ENCODE measurements at places on chromosomes 2 and 18.

DNA sequence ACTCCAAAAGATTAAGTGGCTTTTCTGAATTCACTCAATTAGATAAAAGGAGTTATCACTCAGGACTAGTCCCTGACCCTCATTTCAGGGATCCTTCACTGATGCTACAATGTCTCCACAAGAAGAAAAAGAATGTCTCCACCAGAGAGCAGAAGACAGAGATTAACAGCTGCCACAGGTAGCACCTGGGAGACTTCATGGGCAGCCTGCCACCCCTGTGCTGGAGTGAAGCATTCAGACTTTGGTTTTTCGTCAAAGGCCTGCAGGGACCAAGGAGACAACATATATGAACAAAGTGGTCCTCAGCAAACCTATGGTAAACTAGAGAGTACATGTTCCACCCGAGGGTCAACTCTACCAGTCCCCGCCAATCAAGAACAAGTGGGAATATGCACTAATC is 197.0 kb upstream of the ACVR2A start:
- no peak for DNase-seq

GRCh38 chr2:163493359-163494298 is 242.2 kb downstream of the FIGN start:
- DNase-seq = no peak

DNA sequence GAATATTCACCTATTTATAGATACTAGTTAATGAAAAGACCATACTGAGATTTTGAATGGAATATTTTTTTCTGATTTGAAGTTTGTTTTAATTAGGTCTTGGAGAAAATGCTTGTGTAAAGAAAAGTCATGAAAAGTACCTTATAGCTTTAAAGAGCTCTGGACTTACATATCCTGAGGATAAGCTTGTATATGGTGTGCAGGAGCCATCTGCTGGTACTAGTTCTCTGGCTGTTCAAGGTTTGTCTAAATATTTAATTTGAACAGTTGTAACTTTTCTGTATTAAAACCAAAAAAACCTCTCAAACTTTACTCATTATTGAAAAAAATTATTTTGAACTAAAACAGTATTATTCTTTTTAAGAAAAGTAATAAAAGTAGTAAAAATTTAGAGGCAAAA is 50.1 kb downstream of the UBR3 start:
- DNase-seq = peak; percentile 10

DNA sequence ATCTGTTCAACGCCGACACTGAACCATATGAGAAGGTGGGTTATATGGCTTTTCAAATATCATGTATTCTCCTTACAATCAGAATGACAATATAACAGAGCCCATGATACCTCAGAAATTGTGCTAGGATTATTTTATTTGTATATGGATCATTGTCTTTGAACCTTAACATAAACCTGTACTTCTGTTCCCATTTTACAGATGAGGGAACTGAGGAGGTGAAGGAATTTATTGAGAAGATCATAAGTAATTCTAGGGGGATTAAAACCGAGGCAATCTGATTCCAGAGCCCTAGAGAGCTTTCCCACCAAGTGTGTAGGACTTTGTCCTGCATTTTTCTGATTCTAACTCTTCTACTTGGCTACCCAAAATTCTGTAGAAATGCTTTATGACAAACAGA is 279.8 kb upstream of the FANCL start:
- DNase-seq = no peak

GRCh38 chr2:37858400-37858711 is 66.7 kb upstream of the RMDN2 start:
- DNase-seq = no peak

DNA sequence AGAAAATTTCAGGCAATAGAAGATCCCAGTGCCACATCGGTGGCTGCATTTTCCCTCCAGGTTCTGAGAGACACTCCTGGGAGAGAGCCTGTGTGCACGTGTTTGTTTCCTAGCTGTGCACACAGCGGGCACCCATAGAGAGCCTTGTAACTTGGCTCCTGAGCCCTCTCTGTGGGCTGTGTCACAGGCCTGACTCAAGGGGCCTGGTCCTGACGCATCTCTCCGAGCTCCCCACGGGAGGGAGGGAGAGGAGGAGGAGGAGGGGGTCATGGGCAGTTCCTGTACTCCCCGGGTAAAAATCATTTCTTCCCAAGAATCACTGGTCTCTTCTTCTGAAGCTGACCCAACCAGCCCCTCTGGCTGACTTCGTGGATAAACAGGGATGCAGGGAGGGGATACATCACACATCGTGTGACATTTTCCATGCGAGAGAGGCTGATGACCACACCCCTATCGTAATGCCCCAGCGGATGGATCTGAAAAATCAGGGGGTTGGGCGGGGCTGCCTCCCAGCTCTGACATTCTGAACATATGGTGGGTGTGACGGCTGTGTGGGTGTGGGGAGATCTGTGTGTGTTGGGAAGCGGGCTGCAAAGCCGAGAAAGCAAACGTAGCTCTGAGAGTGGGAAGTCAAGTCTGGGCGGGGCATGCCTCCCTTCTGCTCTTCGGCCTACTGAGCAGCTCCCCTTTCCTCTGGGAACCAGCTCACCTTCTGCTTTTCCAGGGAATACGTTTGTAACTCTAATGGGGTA is 308.3 kb upstream of the HS6ST1 start:
- DNase-seq = no peak

DNA sequence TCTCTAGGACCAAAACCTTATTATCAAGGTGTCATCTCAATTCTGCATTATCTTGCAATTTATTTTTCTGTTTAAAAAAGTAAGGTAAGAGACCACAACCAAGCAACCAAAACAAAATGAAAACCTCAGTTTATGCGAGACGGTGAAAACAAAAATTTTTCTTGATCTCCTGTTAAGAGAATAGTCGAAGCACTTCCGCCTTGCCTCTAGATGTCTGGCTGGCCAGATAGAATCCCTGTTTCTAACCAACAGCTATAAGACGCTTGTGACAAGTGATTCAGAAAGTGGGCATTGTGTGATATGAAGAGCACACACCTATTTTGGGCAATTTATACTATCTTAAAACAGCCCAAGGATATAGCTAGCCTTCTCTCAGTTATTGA is 51.2 kb downstream of the MGAT5 start:
- no peak for DNase-seq

GRCh38 chr2:194260185-194260584 is 1396.8 kb upstream of the SLC39A10 start:
- no peak for DNase-seq

DNA sequence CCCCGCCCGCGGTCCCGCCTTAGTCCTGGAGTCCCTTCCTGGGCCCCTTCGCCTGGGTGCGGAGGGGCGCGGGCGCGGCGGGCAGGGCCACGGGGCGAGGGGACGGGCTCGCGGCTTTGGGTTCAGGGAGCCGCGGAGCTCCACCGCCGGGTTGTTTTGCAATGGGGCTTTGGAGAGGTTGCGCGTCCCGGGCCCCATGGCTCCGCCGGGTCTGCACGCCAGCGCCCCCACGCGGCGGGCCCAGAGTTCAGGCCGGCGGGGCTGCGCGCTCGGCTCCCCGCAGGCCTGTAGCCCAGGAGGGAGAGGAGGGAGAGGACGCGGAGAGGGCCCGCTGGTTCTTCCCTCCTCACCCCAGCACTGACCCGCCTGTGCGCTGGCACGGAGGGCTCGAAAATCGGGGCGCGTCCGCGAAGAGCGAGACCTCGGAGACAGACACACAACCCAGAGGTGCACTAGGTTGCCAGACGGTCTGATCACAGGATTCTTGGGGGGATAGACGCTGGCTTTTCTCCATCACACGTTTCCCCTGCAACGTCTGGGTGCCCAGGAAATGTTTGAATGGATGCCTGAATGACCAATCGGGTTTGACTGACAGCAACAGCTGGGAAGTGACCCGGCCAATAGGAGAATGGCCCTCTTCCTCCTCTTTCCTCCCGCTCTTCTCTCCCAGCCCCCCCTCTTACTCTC is 4.9 kb upstream of the SIX2 start:
- peak; percentile 74 for DNase-seq

- no peak for DNase-seq
These were observed 476 bp downstream of the VSNL1 start for GRCh38 chr2:17540813-17541530.

DNA sequence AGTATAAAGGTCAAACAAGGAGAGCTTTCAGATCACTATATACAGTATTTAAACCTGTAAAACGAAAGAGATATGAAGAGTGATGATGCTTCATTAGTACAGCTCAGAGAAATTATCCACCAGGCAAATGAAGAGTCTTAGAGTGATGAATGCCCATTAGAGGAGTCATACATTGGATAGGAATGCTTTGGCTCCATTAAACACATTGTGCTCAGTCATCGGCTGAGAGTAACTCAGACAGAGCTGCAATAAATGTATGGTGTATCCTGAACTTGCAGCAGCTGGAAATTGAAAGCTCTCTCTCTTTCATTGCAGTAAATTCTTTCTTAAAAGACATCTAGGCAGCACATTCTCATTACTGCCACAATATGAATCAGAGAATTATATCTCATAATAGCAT is 340.8 kb upstream of the SPHKAP start:
- DNase-seq = no peak

GRCh38 chr2:47528455-47528854 is 125.5 kb downstream of the MSH2 start:
- no peak for DNase-seq

GRCh38 chr2:23695214-23695889 is 231.6 kb downstream of the ATAD2B start:
- DNase-seq = no peak

GRCh38 chr18:26482569-26482968 is 65.8 kb downstream of the KCTD1 start:
- no peak for DNase-seq

- DNase-seq = peak; percentile 79
These were observed 1389.8 kb upstream of the TMEFF2 start for GRCh38 chr2:193584522-193584938.

DNA sequence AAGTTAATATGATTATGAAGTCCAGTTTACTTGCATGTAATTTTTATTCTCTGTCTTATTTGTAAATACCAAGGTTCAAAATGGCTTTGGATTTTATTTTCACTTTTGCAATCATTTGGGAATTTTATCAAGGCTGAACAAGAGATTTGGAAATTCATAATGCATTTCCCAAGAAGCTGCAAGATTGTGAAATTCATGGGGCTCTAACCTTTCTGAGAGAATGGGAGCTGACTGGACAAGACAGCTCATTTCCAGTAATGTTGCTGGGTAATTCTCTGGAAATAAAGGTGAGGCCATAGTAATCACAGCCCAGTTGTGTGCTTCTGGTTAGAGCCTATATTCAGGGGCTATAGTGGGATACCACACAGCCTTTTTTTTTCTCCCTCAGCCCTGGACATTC is 21.5 kb upstream of the NABP1 start:
- no peak for DNase-seq

- no peak for DNase-seq
These were observed 293.8 kb upstream of the CHAC2 start for GRCh38 chr2:53473775-53474311.

- DNase-seq = no peak
These were observed 69.5 kb downstream of the LAMA1 start for GRCh38 chr18:7048081-7048480.

DNA sequence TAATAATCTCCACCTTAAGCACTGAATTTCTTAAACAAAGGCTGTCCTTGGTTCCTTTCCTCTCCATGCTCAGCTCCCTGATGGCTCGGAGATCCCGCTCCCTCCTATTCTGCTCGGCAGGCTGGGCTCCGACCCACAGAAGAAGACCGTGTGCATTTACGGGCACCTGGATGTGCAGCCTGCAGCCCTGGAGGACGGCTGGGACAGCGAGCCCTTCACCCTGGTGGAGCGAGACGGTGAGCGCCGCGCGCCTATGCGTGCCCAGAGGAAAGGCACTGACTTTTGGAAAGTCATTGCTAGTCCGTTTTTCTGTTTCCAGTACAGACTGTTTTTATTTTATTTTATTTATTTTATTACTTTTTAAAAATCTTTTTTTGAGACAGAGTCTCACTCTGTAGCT is 9.6 kb downstream of the CNDP2 start:
- DNase-seq = no peak

GRCh38 chr2:233445152-233445830 is 91.0 kb downstream of the DGKD start:
- DNase-seq = no peak

GRCh38 chr2:218743068-218743467 is 32.4 kb downstream of the TTLL4 start:
- DNase-seq = no peak

GRCh38 chr2:106039634-106040315 is 154.3 kb downstream of the UXS1 start:
- no peak for DNase-seq

DNA sequence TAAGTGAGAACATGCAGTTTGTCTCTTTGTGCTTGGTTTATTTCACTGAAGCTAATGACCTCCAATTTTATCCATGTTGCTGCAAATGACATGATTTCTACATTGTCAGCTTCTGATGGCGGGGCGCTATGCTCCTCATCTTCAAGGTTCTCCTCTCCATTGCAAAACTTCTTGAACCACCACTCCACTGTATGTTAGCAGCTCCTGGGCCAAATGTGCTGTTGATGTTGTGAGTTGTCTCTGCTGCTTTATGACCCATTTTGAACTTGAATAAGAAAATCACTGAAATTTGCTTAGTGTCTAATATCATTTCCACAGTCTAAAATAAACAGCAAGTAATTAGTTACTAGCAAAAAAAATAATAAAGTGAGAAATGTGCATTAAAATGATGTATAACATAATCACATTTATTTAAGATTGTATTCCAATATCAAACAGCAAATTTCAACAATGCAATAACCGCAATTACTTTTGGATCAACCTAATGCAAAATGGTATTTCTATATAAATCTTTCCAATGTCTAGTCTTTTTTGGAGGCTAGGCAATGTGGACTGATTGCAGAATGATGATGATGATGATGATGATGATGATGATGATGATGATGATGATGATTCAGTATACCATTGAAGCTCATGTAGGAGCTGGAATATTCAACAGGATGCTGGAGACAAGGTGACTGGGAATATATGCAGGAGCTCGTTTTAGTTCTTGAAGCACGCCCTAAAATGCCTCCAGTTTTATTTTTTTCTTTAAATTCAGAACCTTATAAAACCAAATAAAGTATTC is 304.9 kb upstream of the KYNU start:
- no peak for DNase-seq

DNA sequence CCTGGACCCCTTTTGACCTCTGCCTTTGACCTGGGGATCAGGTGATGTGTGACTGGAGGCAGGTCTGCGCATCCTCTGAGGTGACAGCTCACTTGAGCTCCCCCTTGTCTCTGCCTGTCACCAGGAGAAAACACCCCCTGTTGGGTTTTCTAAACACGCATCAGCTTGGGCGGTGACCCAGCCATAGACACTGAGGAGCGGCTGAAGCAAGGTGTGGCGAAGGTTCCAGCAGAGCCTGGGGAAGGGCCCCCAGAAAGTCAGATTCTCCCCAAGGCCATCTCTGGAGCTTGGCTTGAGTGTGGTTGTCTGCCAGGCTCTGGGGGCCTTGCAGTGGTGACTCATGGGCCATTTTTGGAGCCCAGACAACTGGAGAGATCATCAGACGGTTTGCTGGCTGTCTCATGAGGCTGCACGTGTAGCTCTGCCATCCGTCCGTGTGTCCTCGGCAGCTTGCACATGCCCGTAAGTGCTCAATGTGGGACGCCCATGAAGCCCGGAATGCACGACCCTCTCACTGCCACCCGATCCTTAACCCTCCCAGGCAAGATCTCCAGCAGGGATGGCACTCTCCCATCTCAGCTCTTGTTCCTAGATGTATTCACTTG is 29.4 kb downstream of the SIX3 start:
- no peak for DNase-seq

- no peak for DNase-seq
These were observed 18.8 kb downstream of the CNDP2 start for GRCh38 chr18:74514860-74515495.

- DNase-seq = no peak
These were observed 135.1 kb downstream of the SOCS6 start for GRCh38 chr18:70423988-70424387.

All from A673 (cell line).